Tibial nerve (tissue), 4 donors: ENCODE measurements at places on chromosomes 16 and 17. TPM values are rescaled to one million over a fixed set of nuclear protein-coding genes. Genes with fewer than 3 reads are reported as not detected.

DNA sequence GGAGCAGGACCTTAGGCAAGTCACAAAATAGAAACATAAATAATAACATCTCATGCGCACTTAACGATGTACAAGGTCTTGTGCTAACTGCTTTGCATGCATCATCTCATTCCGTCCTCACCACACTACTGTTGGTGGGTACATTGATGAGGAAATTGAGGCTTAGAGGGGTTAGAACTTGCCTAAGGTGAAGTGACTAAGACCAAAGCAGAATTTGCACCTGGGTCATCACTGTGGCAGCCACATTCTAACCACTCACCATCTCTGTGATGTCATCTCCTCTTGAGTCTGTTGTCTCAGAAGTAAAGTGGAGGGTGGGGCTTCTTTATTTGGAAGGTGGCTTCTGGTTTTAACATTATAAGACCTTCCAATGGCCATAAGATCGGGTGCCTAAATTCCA is 20.4 kb upstream of the TRIM25 start:
- H3K27ac ChIP-seq = no peak overlapping the region
- peaks cover 5% of the 10 kb centered on the region for H3K36me3 ChIP-seq
- no peaks in the 10 kb centered on the region for H3K27me3 ChIP-seq
- no peaks in the 10 kb centered on the region for H3K4me1 ChIP-seq

DNA sequence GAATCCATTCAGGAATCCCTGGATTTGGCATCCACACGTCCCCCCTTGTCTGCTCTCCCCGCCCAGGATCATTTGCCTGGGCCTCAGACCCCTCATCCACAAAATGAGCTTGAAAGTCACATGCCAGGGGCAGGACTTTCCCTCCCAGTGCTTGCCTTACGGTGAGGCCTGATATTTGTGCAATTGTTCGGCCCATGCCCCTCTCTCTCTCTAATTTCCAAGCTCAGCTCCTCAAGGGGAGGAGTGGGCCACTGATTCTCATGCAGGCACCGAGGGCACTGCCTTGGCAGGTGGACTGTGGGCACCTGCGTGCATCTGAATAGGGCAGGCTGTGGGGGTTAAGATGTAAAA is 267.2 kb upstream of the FOXF1 start:
- no peak overlapping the region for H3K4me3 ChIP-seq
- H3K4me1 ChIP-seq = no peaks in the 10 kb centered on the region
- H3K27ac ChIP-seq = no peak overlapping the region
- peaks cover 28% of the 10 kb centered on the region for H3K27me3 ChIP-seq
- no peak for DNase-seq
- no peaks in the 10 kb centered on the region for H3K36me3 ChIP-seq

GRCh38 chr17:83062011-83062817 is 17.2 kb upstream of the METRNL start:
- no peak overlapping the region for H3K4me3 ChIP-seq
- H3K36me3 ChIP-seq = no peaks in the 10 kb centered on the region
- H3K27ac ChIP-seq = no peak overlapping the region
- DNase-seq = peak; percentile 3
- H3K27me3 ChIP-seq = no peaks in the 10 kb centered on the region
- no peaks in the 10 kb centered on the region for H3K4me1 ChIP-seq

DNA sequence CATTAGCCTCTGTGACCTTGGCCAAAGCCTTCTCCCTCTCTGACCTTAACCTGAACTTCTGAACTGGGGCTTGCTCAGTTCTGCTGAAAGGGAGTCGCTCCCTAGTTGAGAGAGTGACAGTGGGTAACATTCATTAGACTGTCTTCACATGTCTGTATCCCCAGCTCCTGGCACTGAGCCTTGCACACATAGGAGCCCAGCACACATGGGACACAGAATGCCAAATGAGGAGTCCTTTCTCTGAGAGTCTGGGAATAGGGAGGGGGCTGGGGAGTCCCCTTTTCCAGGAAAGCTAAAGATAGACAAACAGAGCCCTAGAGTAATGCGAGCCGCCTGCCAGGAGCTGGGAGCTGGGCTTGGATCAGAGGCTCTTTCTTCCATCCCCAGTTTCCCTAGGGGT is 2.5 kb downstream of the TAC4 start:
- H3K27me3 ChIP-seq = no peaks in the 10 kb centered on the region
- peaks cover 4% of the 10 kb centered on the region for H3K36me3 ChIP-seq
- no peak overlapping the region for H3K27ac ChIP-seq
- no peak overlapping the region for H3K4me3 ChIP-seq
- no peak for DNase-seq

GRCh38 chr17:40531051-40531991 is 29.9 kb upstream of the TNS4 start:
- DNase-seq = peak; percentile 8
- H3K4me3 ChIP-seq = no peak overlapping the region
- H3K27ac ChIP-seq = no peak overlapping the region
- no peaks in the 10 kb centered on the region for H3K27me3 ChIP-seq

DNA sequence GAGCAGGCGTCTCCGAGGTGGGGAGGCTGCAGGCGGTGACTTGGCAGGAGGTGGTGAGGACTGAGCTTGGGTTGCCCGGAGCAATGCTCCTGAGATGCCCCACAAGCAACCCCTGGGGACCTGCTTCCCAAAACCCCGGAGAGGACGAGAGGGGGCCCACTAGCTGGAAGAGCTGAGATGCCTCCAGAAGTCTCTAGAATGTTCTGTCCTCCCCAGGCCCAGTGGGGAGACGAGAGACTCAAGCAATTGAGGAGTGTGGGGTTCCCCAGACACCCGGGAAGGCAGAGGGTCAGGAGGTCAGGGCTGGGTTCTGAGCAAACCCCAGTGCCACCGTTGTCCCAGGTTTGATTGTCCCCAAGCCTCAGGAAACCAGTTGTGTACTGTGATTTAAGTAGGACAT is 21.2 kb upstream of the ATP2C2 start:
- no peaks in the 10 kb centered on the region for H3K27me3 ChIP-seq
- DNase-seq = no peak
- H3K4me1 ChIP-seq = no peaks in the 10 kb centered on the region
- no peaks in the 10 kb centered on the region for H3K36me3 ChIP-seq
- no peak overlapping the region for H3K4me3 ChIP-seq
- no peak overlapping the region for H3K27ac ChIP-seq

DNA sequence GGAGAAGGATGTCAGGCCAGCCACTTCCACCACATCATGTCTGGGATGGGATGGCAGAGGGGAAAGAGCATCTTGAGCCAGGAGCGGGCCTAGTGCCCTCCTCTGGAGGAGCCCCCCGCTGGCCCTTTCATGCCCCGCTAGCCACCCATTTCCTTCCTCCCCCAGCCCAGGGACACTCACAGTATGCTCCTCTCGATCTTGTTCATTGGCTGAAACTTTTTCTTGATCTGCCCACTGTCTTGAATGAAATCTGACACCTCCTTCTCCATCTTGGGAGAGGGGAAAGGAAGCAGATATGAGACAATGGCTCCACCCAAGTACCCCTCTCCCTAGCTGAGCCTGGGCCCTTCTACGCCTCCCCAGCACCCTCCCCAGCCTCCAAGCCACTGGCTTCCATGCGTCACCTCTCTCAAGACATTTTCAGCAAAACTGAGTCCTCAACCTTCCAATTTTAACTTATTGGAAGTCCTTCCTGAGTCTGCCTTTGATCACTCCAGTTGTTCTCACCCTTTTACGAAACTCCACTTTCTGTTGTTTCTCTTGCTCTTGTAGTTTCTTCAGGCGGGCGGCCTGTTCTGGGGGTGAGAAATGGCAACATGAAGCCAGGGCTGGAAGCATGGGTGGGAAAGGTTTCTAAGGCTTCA is 7.2 kb downstream of the SPAG7 start:
- H3K4me1 ChIP-seq = no peaks in the 10 kb centered on the region
- H3K27ac ChIP-seq = no peak overlapping the region
- peaks cover 58% of the 10 kb centered on the region for H3K36me3 ChIP-seq
- H3K27me3 ChIP-seq = no peaks in the 10 kb centered on the region
- DNase-seq = no peak
- no peak overlapping the region for H3K4me3 ChIP-seq

- H3K27ac ChIP-seq = no peak overlapping the region
- no peak overlapping the region for H3K4me3 ChIP-seq
Observed at GRCh38 chr17:57512258-57512657, 232.8 kb downstream of the CCDC182 start.

DNA sequence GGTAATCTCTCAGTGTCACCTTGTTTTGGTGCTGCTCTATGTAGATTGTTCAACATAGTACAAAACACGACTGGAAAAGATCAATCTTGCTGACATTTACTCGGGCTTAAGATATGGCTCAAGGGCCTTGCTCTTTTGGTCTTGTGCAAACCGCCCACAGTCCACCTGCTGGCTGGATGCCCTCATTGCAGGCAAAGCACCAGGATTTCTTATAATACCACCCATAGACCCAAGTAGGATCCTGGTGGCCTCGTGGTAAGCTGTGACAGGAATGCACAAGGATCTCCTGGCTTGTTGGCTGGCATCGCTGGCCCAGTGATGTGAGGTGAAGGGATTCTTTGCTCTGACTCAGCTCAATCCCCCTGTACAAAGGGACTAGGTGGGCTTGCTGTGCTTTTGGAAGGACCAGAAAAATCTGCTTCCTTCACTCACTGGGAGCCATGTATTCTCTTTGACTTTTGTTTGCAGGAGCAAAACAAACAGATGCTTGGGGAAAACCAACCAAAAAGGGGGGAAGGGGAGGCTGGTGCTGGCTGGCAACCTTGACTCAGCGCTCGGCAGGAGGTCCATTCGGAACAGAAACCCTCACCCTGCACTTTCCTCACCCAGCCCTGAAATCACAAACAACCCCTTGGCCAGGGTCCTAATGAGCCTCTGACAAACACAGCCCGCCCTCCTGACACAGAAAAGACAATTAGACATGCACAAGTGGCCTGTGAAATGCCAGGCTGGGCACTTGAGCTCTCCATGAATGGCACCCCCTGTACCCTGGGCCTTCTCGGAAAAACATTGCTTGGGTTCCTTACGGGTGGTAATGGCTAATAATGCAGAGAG is 36.6 kb upstream of the MED9 start:
- H3K4me1 ChIP-seq = no peaks in the 10 kb centered on the region
- H3K27ac ChIP-seq = no peak overlapping the region
- no peaks in the 10 kb centered on the region for H3K36me3 ChIP-seq
- DNase-seq = no peak
- H3K27me3 ChIP-seq = no peaks in the 10 kb centered on the region

DNA sequence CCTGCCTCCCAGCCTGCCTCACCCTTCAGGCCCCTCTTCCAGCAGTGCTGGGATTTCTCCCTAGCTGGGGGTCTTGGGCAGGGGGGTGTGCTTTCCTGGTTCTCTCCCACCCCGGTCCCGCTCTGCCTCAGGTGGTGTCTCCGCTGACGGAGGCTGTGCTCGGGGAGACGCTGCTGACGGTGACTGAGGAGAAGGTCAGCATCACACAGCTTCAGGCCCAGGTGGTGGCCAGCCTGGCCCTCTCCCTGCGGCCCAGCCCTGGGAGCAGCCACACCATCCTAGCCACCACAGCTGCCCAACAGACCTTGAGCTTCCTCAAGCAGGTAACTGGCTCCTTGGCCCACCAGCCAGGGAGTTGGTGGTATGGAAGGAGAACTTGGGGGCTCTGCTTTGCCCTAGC is 56.5 kb downstream of the TMEM132E start:
- no peaks in the 10 kb centered on the region for H3K4me1 ChIP-seq
- peaks cover 44% of the 10 kb centered on the region for H3K27me3 ChIP-seq
- no peak overlapping the region for H3K27ac ChIP-seq

GRCh38 chr17:62778990-62779681 is 29.0 kb downstream of the MARCHF10 start:
- no peaks in the 10 kb centered on the region for H3K27me3 ChIP-seq
- no peaks in the 10 kb centered on the region for H3K36me3 ChIP-seq
- DNase-seq = no peak
- no peak overlapping the region for H3K27ac ChIP-seq

DNA sequence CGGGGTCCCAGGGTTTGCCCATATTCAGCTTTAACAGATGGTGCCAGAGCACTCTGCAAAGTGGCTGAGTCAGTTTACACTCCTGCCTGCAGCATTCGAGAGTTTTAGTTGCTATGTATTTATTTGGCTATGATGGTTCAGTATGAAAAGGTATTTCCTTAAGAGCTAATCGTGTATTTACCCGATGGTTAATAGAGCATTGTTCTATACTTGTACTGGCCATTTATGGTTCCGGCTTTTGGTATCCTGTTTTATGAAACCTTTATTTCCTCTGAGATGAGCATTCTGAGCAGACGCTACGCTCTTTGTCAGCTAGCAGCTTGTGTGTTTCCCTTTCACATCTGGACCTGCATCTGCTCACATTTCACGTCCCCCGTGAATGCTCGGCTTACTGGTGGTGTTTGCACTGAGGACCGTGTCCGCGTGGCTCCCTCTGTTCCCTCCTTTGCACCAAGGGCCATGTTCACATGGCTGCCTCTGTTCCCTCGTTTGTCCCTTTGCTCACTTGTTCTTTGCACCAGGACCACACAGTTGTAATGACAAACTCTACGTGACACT is 149.1 kb upstream of the CHMP6 start:
- H3K27me3 ChIP-seq = no peaks in the 10 kb centered on the region
- no peak overlapping the region for H3K27ac ChIP-seq
- no peaks in the 10 kb centered on the region for H3K4me1 ChIP-seq
- peaks cover 5% of the 10 kb centered on the region for H3K36me3 ChIP-seq

- DNase-seq = no peak
- H3K27ac ChIP-seq = no peak overlapping the region
- no peaks in the 10 kb centered on the region for H3K4me1 ChIP-seq
- no peaks in the 10 kb centered on the region for H3K27me3 ChIP-seq
Observed at GRCh38 chr17:925817-926216, 53.8 kb downstream of the NXN start.

DNA sequence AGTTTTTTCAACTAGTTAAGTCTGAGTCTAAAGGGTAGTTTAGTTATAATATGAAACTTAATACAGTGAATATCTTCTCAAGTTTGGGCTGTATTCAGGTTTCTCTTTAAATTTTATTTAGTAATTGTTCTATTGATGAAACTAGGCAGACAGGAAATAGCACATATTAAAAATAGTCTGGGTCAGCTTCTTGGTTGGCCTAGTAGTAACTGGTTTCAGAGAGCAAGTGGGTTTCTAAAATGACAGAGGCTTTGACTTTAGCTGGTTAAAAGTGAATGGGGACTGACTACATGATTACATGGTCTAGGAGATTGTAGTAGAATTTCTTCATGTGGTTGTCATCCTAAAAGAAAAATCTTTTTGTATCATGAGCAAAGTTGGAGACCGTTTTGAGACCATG is 46.8 kb downstream of the OMG start:
- H3K36me3 ChIP-seq = peaks cover 24% of the 10 kb centered on the region
- H3K4me1 ChIP-seq = no peaks in the 10 kb centered on the region
- no peak overlapping the region for H3K4me3 ChIP-seq
- no peaks in the 10 kb centered on the region for H3K27me3 ChIP-seq

PRR14 gene
- 43.7 TPM for total RNA-seq

NEUROD2 gene
- total RNA-seq = not detected

CPHXL2 gene
- not detected for total RNA-seq

KRTAP1-5 gene
- not detected for total RNA-seq

CCL7 gene
- total RNA-seq = not detected

CENPV gene
- total RNA-seq = 14.7 TPM

ZNF276 gene
- total RNA-seq = 48.6 TPM

CDH11 gene
- total RNA-seq = 265 TPM

KIF2B gene
- not detected for total RNA-seq

C17orf58 gene
- 10.7 TPM for total RNA-seq

HYDIN gene
- total RNA-seq = 3.1 TPM
